Choroid plexus epithelial cell (primary cell): ENCODE measurements at places on chromosomes 16 and 17.

DNA sequence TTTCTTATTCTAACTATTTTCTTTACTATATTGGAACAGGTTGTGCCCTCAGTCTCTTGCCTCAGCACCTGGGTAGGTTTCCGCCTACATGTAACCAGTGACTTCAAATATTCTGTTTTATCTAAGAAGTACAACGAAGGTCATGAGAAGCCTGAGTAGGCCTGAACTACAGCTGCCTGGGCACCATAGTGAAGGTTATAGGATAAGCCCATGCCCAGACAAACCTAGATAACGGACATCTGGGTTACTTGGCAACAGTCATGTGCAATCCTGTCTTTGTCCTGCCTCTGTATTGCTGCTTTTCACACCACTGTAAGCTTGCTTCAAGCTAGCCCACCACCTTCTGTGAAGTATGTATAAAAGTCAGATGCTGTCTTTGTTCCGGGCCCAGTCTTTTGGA, 25.4 kb upstream of the ARL4D start:
- no peak for DNase-seq

DNA sequence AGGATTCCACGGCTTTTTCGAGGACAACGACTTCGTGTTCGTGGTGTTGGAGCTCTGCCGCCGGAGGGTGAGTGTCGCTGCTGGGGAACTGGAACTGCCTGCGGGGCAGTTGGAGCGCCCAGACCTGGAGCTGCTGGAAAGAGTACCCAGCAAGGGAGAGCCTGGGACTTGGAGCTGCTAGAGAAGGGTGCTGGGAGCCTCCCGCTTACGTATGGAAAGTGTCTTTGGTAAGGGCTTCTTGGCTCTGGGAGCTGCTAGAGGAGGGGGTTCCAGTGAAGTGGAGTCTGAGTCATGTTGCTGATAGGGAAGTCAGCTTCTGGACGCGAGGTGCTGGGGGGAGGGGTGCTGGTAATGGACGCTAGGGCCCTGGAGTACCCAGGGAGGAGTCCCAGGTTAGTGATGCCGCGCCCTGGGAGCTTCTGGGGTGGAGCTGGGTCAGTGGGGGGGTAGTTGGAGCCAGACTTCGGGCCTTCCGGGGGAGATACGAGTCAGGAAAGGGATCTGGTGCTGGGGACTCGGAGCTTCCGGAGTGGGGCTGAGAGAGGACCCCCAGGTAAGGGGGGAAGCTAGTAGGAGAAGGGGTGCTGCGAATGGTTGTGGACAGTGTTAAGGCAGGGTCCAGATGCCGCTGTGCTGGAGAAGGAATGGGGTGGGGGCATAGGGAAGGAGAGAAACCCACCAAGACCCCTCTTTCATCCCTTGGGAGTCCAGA, 741 bp downstream of the PLK1 start:
- peak; percentile 48 for DNase-seq

DNA sequence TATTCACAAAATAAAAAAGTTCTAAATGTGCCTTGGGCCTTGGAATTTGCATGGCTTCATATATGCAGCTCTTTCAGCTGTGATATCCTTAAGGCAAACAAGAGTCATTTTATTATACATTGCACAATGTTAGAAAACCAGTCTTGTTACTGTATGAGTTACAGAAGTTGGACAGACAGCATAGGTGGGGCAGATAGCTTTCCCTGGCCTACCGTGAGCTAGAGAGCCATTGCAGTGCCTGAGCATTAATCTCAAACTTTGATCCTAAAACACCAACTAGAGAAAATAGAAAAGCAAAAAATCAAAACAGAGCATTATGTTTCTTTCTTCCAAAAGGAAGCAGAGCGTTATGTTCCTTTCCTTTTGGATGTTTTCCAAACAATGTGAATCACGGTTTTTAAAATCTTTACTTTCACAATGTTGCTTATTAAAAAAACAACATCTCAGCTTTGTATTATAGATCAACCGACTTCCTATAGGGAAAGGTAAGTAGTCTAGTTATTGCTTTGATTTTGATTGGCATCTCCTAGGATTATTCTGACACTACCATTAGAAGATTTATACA, 32.2 kb downstream of the ARHGAP44 start:
- peak; percentile 24 for DNase-seq

- DNase-seq = no peak
These were observed 3.4 kb upstream of the SPOP start for GRCh38 chr17:49681106-49681979.

GRCh38 chr17:14746822-14747602, 446.1 kb downstream of the HS3ST3B1 start:
- no peak for DNase-seq

DNA sequence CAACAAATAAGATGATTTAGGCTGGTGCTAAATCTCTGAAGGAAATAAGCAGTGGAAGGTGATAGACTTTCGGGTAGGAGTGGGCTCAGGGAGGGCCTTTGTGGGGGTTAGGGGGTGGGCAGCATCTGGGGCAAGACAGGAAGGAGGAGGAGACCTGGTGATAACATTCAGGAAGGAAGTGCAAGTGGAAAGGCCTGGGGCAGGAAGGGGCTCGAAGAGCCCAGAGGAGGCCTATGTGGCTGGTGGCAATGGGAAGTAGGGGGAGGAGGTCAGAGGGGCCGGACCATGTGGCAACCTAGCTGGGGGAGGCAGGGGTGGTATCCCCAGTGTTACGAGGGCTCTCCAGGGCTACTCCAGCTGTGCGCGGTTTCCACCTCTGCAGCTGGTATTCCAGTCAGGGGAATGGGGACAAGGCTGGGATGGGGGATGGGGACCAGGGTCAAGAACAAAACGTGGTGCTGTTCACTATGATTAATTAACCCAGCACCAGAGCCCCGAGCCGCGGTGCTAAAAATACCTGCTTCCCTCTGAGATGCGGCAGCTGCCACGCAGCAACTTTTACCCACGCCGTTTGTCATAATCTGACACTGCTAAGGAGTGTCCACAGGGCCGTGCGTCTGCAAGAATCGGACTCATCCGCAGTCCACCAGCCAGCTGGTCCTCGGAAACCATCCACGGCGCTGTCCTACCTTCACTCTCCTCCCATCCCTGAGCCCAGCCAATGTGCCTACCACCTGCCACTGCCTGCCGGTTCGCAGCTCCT, 5.2 kb upstream of the CCDC182 start:
- no peak for DNase-seq

DNA sequence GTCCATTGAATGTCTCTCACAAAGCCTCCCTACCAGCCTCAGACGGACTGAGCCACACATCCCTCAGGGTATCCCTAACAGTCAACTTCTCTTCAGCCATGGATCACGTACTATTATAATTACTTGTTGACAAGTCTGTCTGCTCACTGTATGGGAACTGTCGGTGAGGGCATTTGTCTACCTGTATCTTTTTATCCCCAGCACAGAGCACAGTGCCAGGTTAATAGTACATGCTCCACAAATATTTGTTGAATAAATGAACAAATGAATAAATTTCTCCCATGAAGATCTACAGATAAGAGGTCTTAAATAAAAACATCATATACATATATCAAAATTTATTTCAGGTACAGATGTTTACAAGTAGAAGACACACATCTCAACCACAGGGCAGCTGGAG, 414.0 kb downstream of the SOX9 start:
- DNase-seq = no peak

DNA sequence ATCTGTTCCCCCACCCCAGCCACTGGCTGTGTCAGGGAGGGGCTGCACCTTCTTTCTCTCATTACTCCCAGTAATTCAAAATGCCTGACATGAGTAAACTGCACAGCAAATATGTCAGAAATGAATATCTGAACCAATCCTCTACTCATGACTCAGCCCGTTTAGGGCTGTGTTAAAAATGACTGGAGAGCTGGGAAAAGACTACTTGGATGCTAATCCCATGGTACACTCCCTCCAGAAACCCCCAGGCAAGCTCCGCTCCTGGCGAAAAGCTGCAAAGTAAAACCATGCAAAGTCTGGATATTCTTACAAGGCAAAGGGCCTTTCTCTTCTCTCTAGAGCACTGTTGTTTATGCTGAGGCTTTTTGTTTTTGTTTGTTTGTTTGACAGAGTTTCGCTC, 448.1 kb upstream of the DYNLRB2 start:
- no peak for DNase-seq

- DNase-seq = no peak
These were observed 12.0 kb downstream of the EEF2K start for GRCh38 chr16:22217890-22218730.

DNA sequence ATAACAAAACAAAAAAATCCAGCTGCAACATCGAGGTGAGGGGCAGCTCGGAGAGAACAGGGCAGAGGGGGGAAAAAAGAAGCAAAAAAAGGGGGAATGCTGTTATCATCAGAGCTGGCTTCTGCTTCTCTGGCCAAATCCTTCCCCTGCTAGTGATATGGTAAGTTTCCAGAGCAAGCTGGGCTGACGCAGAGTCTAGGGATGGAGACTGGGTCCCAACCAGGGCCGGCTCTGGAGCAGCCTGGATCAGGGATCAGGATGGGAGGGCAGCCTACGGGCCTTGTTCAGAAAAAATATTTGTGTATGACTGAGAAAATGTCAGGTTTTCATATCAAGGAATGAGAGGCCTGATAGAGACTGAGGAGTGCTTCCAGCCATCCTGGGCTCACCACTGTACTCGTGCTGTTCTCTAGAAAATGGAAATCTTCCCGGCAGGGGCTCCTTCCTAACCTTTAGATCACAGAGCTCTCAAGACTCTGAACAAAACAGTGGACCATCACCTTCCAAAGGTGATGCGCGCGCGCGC, 726 bp upstream of the C1QTNF1 start:
- no peak for DNase-seq

DNA sequence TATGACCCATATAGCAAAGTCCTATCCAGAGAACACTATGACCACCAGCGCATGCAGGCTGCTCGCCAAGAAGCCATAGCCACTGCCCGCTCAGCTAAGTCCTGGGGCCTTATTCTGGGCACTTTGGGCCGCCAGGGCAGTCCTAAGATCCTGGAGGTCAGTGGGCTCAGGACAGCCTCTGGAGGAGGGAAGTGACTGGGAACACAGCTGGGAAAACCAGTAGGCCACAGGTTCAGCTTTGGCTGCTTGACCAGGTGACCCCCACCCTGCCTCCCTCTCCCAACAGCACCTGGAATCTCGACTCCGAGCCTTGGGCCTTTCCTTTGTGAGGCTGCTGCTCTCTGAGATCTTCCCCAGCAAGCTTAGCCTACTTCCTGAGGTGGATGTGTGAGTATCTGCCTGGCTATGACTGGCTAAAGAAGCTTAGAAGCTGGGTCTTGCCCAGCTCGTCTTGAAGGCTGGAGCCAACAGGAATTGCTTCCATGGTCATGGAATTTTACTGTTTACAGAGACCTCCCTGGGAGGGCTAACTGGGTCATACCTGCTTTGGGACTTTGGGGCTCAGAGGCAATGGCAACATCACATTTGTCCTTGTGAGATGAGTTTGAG, 1.5 kb upstream of the OVCA2 start:
- DNase-seq = no peak

- no peak for DNase-seq
These were observed 609.8 kb downstream of the HS3ST4 start for GRCh38 chr16:26301516-26301915.

GRCh38 chr16:53960954-53961616, 257.1 kb downstream of the FTO start:
- DNase-seq = no peak

GRCh38 chr16:64236316-64236715, 885.5 kb downstream of the CDH11 start:
- DNase-seq = no peak

GRCh38 chr16:50285406-50286003, 19.2 kb downstream of the ADCY7 start:
- DNase-seq = no peak

DNA sequence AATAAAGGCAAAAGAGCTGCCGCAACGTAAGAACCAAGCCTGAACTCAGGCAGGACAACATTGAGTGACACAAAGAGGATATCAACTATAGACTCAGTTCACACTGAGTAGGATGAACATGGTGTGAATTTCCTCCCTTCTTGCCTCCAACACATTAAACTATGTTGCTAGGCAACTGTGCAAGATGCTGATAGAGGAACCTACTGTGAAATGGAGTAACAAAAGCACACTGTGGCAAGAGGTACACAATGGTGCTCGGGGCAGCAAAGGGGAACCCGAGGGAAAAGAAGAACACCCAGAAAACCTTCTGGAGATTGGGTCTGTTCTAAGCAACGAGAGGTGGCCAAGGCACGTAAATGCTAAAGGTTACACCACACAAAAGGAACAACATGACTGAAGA, 34.1 kb downstream of the GRB2 start:
- no peak for DNase-seq

DNA sequence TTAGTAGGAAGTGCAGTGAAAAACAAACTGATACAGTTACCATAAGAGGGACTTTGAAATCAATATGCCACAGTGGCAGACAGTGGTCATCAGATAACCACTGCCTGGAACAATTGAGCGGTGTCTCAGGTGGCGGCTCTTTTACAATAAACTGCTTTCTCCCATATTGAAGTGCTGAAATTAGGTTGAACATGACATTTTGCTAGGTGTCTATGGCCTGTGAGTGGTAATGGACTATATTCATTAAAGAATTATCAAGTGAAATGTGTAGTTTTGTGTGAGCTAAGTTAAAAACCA, 214.7 kb downstream of the RPTOR start:
- DNase-seq = no peak

DNA sequence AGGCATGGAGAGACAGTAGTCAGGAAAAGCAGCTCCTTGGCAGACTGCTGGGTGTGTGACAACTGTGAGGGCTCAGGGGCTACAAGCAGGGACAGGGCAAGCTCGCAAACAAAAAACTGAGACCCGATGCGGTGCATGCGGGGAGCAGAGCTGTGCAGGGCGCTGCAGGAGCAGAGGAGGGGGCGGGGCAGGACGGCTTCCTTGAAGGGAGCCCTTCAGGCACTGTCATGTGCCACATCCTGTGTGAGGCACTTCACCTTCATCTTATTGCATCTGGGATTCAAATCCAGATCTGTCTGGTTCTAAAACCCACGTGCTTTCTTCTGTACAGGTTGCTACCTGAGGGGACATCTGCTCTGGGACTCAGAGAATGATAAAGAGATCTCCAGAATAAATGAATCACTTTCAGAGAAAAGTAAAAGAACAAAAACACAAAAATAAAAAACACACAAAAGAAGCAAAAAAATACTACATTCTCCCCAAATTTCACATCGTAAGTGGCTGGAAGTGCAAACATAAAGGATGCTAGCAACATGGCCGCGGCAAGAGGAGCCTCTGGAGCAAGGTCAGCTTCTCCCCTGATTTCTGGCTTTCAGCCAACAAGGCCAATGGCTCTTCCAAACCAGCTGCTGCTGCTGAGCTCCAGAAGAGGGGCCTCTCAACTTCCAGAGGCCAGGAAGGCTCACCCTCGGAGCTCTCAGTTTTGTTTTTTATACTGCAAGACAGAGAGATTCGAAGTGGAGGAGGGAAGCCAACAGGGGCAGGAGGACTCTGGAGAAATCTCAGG, 14.2 kb downstream of the LYRM9 start:
- no peak for DNase-seq
